ENCODE measurements at places on chromosomes 6 and 20.

GRCh38 chr6:106247733-106248132 lies 77.8 kb downstream of the ATG5 start:
- DNase-seq, result no peak

DNA sequence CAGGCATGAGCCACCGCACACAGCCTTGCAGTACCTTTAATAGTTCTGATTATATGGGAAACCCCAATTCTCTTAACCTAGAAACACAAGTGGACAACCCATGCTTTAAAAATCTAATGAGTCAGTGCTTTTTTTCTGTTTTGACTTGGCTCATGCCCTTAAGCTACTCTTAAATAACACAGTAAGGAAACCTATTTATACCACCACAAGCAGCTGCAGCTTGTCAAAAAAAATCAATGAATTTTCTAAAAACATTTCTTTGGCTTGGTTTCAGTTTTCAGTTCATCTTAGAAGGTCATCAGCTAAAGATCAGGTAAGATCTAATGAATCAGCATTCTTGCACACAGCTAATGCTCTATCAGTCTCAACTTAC lies 124.1 kb upstream of the DST start:
- DNase-seq, result no peak

DNA sequence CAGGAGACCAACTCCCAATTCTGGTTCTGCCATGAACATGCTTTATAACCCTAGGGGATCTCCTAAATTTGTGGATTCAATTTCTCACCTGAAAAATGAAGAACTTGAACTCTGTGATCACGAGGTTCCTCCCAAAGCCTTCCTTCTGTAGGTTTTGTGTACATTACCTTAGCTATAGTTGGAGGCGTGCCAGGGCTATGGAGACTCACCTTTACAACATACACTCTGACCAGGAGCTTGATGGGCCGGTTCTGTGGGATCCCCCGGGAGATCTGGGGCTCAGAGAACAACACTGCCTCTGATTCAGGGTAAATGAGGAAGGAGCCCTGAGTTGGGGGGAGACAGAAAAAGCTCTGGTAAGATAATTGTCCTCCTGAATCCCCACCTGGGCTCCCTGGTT lies 34.1 kb downstream of the ERGIC3 start:
- DNase-seq, result no peak

GRCh38 chr6:63516186-63516944 lies 55.9 kb upstream of the LOC128125822 start:
- no peak for DNase-seq

- no peak for DNase-seq
These were observed 530 bp downstream of the GOPC start for GRCh38 chr6:117601811-117602150.

GRCh38 chr6:14670806-14671205 lies 553.2 kb downstream of the CD83 start:
- DNase-seq, result no peak

- no peak for DNase-seq
These were observed 202.4 kb downstream of the LY86 start for GRCh38 chr6:6790891-6791290.

- DNase-seq, result no peak
These were observed 2.9 kb downstream of the HLA-DMA start for GRCh38 chr6:32950010-32950409.

DNA sequence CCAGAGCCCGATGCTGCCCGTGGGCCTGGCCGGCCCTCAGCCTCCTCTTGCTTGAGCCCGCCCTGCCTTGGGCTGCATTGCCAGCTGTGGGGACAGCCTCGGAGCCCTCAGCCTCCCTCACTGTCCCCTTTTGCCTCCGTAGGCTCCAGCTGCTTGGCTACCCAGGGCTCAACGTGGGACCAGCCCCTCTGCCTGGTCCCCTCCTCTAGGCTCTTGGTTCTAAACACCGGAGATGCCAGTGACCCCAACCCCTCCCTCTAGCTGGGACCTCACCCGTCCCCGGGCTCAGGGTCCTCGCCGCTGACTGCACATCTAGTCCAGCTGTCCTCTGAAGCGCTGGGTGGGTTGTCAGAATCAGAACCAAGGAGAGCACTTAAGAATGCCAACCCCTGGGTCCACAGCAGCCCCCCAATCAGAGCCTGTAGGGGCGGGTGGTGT lies 345.2 kb downstream of the ZFAND3 start:
- no peak for DNase-seq

DNA sequence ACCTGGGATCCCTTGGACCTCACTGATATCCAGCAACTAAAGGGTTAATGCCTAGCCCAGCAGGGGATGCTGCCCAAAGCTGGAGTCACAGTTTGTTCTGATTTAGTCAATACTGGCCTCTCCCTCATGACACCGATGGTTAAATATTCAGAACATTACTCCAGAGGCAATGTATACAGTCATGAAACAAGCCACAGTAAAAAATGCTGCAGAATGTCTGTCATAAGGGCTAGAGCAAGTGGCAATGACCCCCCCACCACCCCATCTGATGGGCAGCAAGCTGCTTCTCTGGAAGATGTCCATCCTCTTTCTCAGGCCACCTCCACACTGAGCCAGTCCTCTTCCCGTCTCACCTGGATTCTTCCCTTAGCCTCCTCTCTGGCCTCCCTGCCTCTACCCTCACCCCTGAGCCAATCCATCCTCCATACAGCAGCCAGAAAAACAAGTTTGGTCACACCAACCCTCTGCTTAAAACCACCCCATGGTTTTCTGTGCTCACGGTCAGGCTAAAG lies 99.0 kb upstream of the KCNG1 start:
- no peak for DNase-seq

- no peak for DNase-seq
These were observed 384.7 kb upstream of the ID4 start for GRCh38 chr6:19452495-19452894.

DNA sequence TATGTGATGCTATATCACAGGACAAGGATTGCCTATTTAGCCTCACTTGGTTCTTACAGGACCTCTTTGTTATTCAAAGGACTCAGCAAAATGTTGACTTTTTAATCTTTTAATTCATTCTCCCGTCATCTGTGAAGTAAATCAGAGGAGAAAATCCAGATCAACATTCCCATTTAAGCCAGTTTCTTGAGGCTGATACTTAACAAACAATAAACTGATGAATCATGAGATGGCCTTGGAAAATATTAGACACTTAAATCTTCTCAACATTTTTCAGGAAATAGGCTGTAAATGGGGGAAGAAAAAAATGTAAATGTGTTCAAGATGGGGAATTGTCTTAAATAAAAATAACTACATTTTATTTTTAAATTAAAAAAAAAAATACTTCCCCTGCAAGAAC lies 55.9 kb upstream of the UBR2 start:
- DNase-seq, result no peak

DNA sequence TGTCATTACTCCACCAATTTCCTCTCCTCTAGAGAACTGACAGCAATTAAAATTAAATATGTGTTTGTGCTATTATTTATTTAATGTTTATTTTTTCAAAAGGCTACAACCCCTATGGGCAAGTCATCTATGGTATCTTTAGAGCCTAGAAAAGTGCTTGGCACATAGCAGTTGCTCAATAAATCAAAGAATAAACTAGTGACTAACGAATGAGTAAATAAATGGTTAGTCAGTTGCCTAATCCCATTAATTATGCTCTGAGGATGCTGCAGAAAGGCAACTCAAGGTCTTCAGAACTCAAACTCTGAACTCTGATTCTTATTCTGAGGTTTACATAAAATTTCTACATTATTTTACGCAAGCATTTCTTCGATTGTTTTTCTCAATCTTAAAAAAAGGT lies 193.0 kb upstream of the TSHZ2 start:
- DNase-seq, result no peak

- no peak for DNase-seq
These were observed 49.7 kb downstream of the JPH2 start for GRCh38 chr20:44137266-44137801.

- peak; percentile 76 for DNase-seq
These were observed 5.1 kb downstream of the GABBR1 start for GRCh38 chr6:29627755-29628418.

- no peak for DNase-seq
These were observed 165.5 kb downstream of the MANEA start for GRCh38 chr6:95742767-95743289.

- no peak for DNase-seq
These were observed 56.8 kb downstream of the TMEM242 start for GRCh38 chr6:157266274-157267101.

GRCh38 chr20:13915284-13915683 lies 75.1 kb downstream of the SEL1L2 start:
- DNase-seq, result no peak

DNA sequence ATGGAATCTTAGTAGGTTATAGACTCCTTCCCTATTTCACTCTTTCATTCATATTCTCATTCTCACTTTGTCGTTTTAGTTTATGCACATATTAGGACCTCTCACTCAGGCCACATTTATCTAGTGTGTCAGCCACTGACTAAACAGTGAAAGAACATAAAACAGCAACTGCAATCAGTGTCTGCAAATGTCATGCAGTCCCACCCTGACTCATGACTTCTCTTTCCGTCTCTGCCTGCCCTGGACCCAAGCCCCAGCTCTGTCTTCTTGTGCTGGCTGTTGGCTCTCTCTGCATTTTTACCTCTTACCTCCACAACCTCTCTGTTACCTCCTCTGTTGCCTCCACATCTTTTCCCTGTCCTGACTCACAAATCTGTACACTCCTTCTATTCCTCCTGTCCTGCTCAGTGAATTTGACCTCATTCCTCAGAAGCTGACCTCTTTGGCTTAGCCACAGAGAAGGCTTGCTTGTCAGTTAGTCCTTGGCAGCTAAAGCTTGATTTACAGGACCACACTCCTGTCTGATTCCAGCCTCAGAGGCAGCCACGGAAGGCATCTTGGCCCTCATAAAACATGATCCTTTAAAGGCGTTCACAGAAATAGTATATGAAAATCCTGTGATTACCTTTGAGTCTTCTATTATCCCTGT lies 247.6 kb downstream of the PKHD1 start:
- DNase-seq, result no peak

DNA sequence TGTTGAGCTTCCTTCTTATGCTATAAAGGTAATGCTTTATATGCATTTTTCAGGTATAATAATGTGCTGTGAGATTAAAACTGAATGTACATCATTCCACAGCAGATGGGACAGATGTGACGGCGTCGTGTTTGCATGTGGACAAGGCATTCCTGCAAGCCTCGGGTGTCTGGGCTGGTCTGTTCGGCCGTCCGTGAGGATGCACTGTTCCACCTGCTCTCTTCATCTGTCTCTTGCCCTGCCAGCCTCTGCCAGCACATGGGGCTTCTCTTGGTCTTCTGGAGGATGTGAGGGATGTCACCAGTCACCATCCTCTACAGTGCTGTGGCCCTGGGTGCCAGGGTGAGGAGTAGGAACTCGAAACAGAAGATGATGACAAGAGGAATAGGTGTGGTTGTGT lies 223.2 kb downstream of the ERMARD start:
- DNase-seq, result no peak

- no peak for DNase-seq
These were observed 209.0 kb downstream of the TFAP2A start for GRCh38 chr6:10205892-10206291.

GRCh38 chr6:31792761-31793171 lies 2.8 kb downstream of the VARS1 start:
- no peak for DNase-seq

DNA sequence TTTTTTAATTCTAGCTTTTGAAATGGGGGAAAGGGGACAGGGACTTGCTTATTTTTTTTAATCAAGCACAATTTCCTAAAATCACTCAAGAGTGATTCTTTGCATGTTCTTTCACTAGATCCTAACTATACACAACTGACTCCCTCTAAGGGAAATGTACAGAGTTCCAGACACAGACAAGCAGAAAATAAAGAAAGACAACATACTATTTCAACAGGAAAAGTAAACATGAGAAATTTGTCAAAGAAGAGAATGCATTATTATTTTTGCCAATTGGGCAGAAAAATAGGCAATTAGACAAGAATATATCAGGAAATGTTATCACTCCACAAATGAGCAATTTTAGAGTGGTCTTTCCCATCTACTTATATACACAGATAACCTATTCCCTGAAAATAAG lies 128.2 kb downstream of the RNGTT start:
- DNase-seq, result no peak

- DNase-seq, result no peak
These were observed 50.8 kb downstream of the AIG1 start for GRCh38 chr6:143111443-143111842.

- DNase-seq, result no peak
These were observed 94.8 kb downstream of the IPCEF1 start for GRCh38 chr6:154261688-154262397.

- DNase-seq, result peak; percentile 58
These were observed 58.4 kb downstream of the HIVEP2 start for GRCh38 chr6:142886431-142887170.

- no peak for DNase-seq
These were observed 491.7 kb downstream of the PTPRT start for GRCh38 chr20:42697962-42698361.

- DNase-seq, result no peak
These were observed 77.9 kb downstream of the PCSK2 start for GRCh38 chr20:17304774-17305173.

- no peak for DNase-seq
These were observed 34.2 kb upstream of the BTN3A2 start for GRCh38 chr6:26330859-26331217.

DNA sequence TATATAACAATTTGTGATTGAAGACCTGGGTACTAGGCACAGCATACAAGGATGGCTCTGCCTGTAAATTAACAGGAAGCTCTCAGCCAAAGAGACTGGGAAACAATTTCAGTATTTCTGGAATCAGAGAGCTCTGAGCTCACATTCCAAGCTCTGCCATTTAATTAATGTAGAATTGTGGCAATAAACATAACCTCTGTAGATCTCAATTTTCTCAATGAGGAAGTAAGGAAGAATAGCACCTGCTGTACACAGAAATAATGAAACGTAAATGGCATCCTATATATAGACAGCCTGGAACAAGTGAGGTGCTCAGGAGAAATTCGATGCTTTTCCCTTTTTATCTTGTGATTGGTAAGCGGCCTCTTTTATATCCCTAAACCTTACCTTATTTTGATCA lies 538.5 kb upstream of the JAG1 start:
- no peak for DNase-seq

DNA sequence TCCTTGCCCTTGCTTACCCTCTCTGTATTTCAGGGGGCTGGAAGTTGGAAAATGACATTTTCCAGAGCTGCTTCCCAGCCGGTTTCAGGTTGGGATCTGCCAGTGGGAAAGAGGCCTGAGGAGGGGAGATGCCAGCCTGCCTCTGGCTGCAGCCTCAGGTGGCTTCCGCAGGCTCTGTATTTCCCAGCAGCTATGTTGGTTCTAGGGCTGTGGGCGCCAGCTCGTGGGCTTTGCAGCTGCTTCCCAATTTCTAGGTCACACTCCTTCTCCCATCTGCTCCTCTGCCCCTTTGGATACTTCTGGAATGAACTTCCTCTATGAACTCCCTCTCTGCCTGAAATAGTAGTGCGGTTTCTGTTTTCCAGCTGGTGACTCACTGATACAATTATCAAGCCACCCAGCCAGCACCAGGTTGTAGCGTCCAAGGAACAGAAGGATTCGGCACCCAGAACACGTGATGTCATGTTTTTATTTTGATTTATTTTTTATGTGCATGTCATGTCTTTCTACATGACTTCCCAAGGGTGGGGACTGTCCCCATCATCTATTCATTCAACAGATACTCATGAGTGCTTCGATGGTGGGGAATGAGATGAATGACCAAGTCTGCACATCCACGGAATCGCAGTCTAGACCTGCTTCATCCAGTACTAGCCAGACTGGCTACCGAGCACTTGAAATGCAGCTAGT lies 38.0 kb downstream of the TGM2 start:
- DNase-seq, result no peak

Data from Jurkat, Clone E6-1 (cell line).